Mesenteric fat pad (tissue), 1 donor: ENCODE measurements at places on chromosomes 16 and 17. TPM values are rescaled to one million over a fixed set of nuclear protein-coding genes. Genes with fewer than 3 reads are reported as not detected.

The RRAD gene
- total RNA-seq, result 3.4 TPM

The CPNE7 gene
- total RNA-seq, result 1.3 TPM

The GRIN2A gene
- 0.74 TPM for total RNA-seq

The ZSCAN10 gene
- not detected for total RNA-seq

The MAZ gene
- total RNA-seq, result 135 TPM

The CTRL gene
- total RNA-seq, result 1.3 TPM

The EFCAB5 gene
- not detected for total RNA-seq

The TP53TG3F gene
- total RNA-seq, result not detected

The SLC47A1 gene
- 7.0 TPM for total RNA-seq

The IRF8 gene
- total RNA-seq, result 112 TPM

The IL17C gene
- not detected for total RNA-seq

The CCL16 gene
- total RNA-seq, result not detected

The SEC14L5 gene
- total RNA-seq, result 0.35 TPM

The OR3A2 gene
- 1.2 TPM for total RNA-seq

The LUC7L gene
- 56.7 TPM for total RNA-seq

The VTN gene
- total RNA-seq, result 2.1 TPM

The TNFSF12 gene
- 43.0 TPM for total RNA-seq

The ATP1B2 gene
- total RNA-seq, result 1.4 TPM

The TNFRSF13B gene
- not detected for total RNA-seq

The TPSD1 gene
- not detected for total RNA-seq

The PRR15L gene
- total RNA-seq, result not detected

The IGFALS gene
- total RNA-seq, result not detected

The VMO1 gene
- total RNA-seq, result 6.9 TPM

The SHISA9 gene
- not detected for total RNA-seq

The ADAD2 gene
- not detected for total RNA-seq

The SLFN12L gene
- total RNA-seq, result 4.7 TPM

The IL32 gene
- 36.0 TPM for total RNA-seq

The OR1F1 gene
- total RNA-seq, result not detected

The NOD2 gene
- total RNA-seq, result 4.5 TPM

The CD300E gene
- total RNA-seq, result 7.3 TPM

The MC1R gene
- total RNA-seq, result 2.4 TPM

The PYDC1 gene
- not detected for total RNA-seq

The SLC5A2 gene
- not detected for total RNA-seq

The FBXL16 gene
- not detected for total RNA-seq

The COASY gene
- 57.3 TPM for total RNA-seq

The SLC38A8 gene
- total RNA-seq, result not detected

The NECAB2 gene
- 1.5 TPM for total RNA-seq

The SLC5A11 gene
- total RNA-seq, result 0.16 TPM

The CHD9NB gene
- 0.48 TPM for total RNA-seq

The KRT33A gene
- total RNA-seq, result not detected

The PRSS53 gene
- total RNA-seq, result 1.2 TPM

The CDK5R1 gene
- 1.8 TPM for total RNA-seq

The ALDH3A1 gene
- total RNA-seq, result 1.3 TPM

The GDE1 gene
- 55.9 TPM for total RNA-seq

The CDH8 gene
- not detected for total RNA-seq

The RNF43 gene
- not detected for total RNA-seq

The DNAAF8 gene
- 1.3 TPM for total RNA-seq

The PCGF2 gene
- 40.7 TPM for total RNA-seq

The ABCA5 gene
- 73.8 TPM for total RNA-seq

The LPO gene
- not detected for total RNA-seq

The APOBR gene
- total RNA-seq, result 4.1 TPM

The GAST gene
- total RNA-seq, result not detected

The KRT34 gene
- not detected for total RNA-seq

The DBNDD1 gene
- 2.6 TPM for total RNA-seq

The ABCA9 gene
- 57.5 TPM for total RNA-seq

The GAS2L2 gene
- total RNA-seq, result 1.2 TPM

The OR2C1 gene
- not detected for total RNA-seq

The HOXB8 gene
- total RNA-seq, result 2.3 TPM

The PNMT gene
- 0.35 TPM for total RNA-seq
